ENCODE measurements at places on chromosomes 3 and 15.

DNA sequence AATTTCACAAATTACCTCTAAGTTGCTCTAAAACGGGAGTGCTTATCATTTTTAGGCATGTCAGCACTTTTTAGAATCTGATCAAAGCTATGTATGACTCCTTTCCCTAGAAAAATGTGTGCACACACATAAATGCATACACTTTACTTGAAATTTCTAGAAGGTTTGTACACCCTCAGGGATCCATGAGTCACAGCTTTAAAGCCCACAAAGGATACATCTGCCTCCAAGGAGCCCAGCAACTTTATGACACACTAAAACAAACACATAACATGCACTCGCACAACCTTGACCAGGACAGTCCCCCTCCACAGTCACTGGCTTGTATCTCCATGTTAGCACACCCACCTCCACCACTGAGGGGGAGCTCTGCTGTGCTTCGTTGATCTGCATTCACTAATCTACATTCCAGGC, 722.0 kb upstream of the CFAP20DC start:
- peak; percentile 31 for DNase-seq

- no peak for DNase-seq
Observed at GRCh38 chr3:38397320-38397719, 50.7 kb downstream of the XYLB start.

DNA sequence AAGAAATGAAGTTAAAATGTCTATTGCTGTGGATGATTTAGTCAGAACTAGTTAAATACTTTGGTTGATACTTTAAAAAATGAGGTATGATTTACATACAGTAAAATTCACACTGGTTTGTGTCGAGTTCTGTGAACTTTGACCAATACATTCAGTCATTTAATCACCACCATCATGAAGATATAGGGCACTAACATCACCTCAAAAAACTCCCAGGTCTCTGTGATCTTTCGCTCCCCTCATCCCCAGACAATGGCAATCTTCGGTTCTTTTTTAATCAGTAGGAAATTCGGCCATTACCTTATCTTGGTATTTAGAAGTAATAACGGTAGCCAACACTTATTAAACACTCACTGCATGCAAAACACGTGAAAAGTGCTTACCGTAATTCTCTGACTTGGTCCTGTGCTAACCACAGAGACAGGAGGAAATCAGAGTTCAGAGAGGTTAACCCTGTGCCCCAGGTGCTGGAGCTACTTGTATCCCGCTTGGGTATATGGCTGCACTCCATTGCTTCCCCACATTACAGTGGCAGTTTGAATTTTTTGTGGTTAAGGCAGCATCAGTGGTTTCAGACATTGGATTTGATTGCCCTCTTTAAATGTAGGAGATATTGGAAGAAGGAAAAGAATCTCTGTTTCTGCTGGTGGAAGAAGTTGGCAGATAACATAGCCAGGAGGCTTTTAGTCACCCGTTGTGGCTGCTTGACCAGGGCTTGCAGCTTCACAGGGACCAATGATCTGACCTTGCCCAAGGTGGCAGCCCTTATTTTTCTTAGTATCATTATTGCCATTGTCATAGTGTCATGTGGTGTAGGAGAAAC, 4.2 kb downstream of the PLCL2 start:
- no peak for DNase-seq

DNA sequence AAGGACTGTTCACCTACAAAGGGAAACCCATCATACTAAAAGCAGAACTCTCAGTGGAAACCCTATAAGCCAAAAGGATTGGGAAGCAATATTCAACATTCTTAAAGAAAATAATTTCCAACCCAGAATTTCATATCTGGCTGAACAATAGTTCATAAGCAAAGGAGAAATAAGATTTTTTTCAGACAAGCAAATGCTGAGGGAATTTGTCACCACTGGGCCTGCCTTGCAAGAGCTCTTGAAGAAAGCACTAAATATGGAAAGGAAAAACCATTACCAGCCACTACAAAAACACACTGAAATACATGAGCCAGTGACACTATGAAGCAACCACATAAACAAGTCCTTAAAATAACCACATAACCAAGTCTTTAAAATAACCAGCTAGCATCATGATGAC, 28.9 kb upstream of the DCBLD2 start:
- DNase-seq = no peak

DNA sequence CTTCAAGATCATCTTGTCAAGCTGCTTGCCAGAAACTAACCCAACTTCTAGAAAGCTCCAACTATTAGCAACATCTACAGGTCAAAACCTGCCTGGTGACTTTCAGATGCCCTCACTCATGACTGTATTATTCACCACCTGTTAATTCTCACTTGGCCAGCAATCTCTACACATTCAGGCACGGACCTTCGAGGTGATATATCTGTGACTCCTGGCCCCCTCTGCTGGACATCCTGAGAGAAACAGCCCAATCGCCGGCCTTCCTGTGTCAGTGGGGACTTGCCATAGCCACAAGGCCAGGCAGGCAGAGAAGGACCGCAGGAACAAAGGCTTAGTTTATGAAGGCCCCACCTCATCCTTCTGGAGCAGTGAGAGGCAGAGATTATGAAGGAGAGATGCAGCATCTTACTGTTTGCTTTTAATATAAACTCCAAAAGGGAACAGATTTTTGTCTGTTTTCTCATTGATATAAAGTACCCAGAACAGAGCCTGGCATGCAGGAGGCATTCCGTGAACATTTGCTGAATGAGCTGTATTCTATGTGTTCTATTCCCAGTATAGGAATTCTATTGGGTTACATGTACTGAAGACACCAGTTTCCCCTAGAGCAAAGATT, 24.4 kb upstream of the OCA2 start:
- DNase-seq = peak; percentile 68

DNA sequence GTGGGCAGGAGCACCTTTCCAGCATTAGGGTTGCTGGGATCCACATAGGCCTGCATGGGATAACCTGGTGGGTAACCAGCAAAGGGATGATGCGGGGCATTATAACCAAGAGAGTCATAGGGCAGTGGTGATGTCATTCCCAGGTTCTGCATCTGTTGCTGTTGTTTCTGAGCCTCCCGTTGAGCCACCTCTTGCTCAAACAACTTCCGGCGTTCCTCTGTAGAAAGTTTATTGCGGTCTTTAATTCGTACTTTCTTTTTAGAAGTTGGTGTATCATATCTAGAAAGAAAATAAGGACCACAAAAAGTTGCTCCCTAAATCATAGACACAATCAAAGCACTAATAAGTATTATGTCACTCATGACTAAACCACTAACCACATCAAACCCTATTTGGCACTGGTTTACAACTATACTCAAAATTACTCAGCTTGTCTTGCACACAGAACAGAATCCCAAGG, 77.8 kb downstream of the NBEAL2 start:
- peak; percentile 89 for DNase-seq

DNA sequence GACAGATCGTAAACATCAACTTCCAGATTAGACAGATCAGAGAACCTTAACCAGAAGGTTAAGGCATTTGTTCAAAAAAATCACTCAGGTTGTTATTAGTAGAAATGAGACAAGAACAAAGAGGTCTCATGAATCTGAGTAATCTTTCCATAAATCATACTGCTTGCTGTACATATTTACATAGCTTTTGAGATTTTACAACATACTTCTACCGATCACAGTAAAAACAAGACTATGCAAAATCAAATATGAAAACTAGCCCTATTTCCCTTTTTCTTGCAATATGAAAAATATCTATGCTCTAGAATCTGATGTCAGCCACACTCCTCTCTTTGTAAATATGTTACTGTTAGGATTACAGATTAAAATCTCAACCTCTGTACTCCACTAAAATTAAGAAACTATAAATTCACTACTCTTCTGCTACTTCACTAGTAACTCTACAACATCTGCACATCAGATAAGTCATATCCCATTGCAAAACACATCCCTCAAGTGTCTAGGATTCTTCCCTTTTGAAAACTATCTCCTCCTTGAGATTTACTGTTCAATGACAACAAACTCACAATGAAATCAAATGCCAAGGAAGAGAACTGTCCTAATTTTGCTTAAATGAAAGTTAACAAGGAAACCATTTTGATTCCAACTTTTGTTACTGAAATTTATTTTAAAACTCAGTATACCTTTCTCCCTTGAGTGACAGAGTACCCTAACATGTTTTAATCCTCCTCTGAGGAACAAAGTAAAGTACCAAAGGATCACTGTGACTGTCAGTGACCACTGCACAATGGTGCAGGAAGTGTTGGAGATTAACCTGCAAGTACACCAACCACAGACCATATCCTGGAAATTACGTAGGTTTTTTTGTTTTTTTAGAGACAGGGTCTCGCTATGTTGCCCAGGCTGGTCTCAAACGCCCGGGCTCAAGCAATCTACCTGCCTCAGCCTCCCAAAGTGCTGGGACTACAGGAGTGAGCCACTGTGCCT, 12.8 kb downstream of the DCUN1D1 start:
- DNase-seq = no peak

DNA sequence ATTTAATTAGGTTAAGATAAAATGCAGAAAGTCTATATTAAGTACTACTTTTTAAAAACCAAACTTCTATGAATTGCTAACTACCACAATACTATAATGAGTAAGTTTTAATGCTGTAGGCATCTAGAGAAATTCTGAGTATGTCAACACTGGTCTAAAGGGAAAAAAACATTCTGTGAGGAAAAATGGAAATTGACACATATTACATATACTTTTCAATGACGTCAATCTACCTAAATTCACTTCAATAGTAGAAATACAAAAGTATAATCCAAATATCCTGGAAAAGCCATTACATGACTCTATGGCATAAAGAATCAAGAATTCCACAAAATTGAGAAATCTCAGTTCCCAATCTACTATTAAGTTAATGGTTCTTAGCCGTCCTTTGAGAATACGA, 2.2 kb downstream of the SECISBP2L start:
- no peak for DNase-seq

GRCh38 chr3:89908711-89909213, 801.3 kb downstream of the EPHA3 start:
- no peak for DNase-seq

- DNase-seq = no peak
Observed at GRCh38 chr15:84736375-84736774, 12.0 kb upstream of the ZNF592 start.

DNA sequence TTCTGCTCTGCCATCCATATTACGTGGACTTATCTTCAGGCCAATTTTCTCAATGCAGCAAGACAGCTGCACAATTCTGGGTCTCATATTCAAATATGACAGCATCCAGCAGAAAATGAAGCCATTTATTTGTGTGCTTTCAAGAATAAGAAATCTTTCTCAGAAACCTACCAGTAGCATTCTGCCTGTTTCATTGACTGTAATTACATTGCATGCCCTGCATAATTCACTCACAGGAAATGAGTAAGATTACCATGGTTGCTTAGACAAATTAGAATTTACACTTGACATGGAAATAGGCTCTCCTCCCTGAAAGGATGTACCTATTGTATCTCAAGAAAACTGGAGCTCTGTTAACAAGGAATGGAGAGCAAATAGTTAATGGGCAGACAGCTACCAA, 346.6 kb upstream of the DCBLD2 start:
- no peak for DNase-seq

DNA sequence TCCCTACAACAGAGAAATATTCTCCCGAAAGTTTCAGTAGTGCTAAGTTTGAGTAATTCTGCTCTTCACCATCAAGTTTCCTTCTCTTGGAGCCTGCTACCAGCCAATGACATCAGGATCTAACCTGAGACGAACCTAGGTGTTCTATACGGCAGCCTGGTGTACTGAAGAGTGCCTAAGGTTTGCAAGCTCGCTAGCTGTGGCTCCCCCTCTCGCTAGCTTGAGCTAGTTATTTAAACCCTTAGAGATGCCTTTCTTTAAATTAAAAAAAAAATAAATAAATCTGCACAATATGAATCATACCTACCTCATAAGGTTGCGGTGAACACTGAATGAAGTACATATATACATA, 1.4 kb upstream of the COL8A1 start:
- no peak for DNase-seq

GRCh38 chr15:85414037-85414436, 33.6 kb downstream of the AKAP13 start:
- DNase-seq = peak; percentile 22

GRCh38 chr3:130242850-130243569, 102.5 kb upstream of the COL6A5 start:
- DNase-seq = peak; percentile 10

DNA sequence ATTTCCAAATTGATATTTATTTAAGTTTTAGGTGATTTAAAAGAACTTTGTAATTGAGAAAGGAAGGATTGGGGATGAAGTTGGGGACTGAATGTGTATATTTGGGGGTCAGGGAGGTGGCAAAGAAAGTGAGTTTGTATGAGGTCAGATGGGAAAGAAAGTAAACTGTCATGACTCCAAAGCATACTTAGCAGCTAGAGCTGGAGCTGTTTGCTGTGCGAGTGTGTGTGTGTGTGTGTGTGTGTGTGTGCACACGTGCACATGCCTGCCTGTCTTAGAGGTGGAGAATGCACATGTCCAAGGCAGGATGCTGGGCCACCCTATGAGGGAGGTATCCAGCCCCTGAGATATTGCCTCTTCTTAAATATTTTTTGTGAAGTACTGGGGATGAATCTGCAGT, 21.0 kb downstream of the BOC start:
- no peak for DNase-seq

DNA sequence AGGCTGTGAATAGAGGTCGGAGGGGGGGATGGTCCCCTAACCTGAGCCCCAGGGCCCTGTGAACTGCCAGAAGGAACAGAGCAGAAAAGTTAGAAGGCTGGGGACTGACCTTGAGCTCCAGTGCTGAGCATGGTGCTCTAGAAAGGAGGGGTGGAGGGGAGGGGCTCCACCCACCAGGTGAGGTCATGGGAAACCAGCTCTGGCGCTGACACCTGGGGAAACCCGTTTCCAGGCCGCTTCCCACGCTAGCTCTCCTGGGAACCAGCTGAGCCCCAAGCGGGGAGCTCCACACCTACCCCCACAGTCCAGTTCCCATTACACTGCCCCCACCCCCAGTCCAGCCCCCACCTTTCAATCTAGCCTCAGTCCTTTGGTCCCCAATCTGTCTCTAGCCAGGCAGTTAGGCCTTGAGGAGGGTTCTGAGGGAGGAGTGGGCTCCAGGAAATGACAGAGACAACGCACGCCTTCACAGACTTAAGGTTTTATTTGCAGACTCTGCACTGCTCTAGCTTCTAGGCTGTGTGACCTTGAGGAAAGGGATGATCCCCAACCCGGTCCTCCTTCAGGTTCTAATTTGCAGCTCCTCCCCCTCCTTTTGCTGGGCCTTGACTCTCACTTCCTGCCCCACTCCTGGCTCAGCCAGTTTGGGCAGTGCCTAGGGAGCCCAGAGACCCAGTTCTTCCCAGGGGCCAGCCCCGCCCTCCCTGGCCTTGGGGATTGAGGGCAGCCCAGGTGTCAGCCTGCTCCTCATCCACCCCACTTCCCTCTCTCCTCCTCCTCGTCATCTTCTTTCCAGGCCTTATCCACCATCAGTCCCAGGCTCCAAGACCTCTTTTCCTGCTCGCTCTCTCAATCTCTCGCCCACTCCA, 2.1 kb downstream of the RHOV start:
- no peak for DNase-seq

DNA sequence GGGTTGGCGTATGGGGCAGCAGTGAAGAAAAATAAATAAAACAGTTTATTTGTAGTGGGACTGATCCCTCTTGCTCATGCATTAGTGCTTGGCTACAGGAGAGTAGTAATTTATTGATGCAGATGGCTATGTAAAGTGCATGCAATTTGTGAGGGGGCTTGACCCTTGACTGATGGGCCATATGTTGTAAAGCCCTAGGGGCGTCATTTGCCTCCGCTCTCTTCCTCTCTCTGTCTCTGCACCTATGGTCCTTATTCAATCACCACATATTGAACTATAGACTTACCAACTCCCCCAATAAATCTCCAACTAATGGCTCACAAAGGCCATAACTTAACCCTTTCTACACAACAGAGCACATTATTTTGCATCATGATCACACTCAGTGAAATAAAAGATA, 227.7 kb downstream of the ROBO2 start:
- no peak for DNase-seq

GRCh38 chr3:41848753-41849574, 112.9 kb downstream of the ULK4 start:
- no peak for DNase-seq
